ENCODE measurements at places on chromosomes 2 and 18.

DNA sequence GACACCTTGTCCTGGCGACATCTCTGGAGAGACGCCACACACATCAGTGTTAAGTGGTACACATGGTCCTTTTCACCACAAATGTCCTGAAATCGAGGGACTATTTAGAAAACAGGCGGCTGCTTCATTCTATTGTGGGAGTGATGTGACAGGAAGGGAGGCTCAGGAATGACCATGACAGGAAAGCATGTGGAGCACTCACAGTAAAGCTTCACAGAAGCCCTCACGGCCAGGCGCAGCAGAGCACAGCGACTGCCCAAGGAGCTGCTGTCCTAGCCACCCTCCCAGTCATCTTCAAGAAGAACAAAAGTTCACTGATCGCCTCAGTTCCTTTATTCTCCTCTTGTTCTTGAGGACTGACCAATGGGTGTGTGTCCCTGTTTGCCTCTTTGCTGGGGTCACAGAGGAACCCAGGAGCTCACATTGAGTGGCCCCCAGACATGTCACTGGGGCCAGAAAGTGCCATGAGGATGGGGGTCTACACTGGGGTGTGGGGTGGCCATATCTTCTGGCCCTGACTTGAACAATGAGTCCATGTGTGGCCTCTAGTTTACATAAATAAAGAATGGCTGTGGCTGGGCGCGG is 84.6 kb upstream of the RANBP2 start:
- no peak for DNase-seq

GRCh38 chr18:80046961-80047541 is 12.8 kb downstream of the RBFA start:
- no peak for DNase-seq

GRCh38 chr18:30903566-30903965 is 139.0 kb downstream of the DSC3 start:
- DNase-seq, result no peak

DNA sequence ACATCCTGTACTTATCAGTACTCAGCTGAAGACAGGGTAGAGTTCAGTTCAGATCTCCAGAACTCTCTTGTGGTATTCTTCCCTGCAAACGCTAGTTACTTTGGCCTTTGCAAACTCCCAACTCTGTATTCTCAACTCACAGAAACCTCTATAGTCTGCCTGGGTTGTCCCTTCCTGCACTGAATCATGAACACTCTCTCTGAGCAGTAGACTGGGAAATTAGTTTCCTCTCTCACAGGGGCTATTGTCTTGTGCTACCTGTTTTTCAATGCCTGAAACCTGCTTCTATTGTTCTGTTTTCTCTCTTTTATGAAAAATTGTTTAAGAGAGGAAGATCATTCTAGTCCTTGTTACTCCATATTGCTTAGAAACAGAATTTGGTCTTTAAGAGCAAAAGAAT is 134.7 kb downstream of the VIT start:
- DNase-seq, result no peak

GRCh38 chr2:148459377-148459778 is 185.2 kb upstream of the EPC2 start:
- no peak for DNase-seq

GRCh38 chr2:109186656-109187250 is 57.7 kb downstream of the SH3RF3 start:
- DNase-seq, result no peak
